H1 (cell line): ENCODE measurements at places on chromosomes 7 and 10.

DNA sequence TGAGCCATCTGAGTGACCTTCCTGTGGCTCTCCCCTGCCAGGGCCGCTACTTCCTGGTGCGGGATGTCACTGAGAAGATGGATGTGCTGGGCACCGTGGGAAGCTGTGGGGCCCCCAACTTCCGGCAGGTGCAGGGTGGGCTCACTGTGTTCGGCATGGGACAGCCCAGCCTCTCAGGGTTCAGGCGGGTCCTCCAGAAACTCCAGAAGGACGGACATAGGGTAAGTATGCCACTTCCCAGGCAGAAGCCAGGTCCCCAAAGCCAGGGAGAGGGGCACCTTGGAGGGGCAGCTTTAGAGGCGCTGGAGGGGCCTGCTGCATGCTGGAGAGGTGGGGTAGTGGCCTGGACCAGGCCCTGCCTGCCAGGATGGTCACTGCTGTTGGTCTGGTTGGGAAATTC, 51.3 kb downstream of the PALD1 start:
- DNase-seq: no peak

GRCh38 chr10:132050191-132050590, 15.6 kb upstream of the JAKMIP3 start:
- no peak for DNase-seq

- DNase-seq: peak; percentile 9
Observed at GRCh38 chr7:157738066-157738460, 401.3 kb downstream of the DNAJB6 start.

DNA sequence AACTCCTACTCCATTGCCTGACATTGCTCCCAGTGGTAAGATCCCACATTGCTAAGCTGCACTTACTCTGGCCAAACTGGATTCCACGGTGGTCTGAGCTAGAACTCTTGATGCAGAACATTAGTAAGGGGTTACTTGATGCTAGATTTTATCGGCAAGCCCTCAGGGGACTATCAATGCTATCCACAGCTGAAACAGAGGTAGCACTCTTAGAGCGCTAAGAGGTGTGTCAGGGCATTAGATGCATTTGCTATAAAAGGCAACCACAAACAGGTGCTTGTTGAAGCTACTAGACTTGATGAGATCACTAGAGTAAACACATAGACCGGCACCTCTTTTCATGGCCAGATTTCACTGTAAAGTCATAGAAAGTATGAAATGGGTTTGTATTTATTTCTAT, 116.3 kb downstream of the MDFIC start:
- DNase-seq: no peak
